ENCODE measurements at places on chromosomes 5 and 9.

DNA sequence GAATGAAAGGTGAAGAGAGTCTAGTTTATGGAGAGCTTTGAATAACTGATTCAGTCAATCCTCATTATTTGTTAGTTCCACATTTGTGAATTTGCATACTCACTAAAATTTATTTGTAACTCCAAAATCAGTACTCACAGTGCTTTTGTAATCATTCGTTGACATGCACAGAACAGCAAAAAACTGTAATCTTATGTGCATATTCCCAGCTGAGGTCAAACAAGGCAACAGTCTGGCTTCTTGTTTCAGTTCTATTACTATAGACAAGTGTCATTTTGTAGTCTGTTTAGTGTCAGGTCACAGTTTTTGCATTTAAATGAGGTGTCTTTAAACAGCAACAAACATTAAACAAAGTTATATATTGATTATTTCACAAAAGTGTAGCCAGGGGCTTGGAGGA is 142.5 kb downstream of the RNF180 start:
- DNase-seq = no peak

GRCh38 chr5:138610918-138611677 is 35.9 kb upstream of the HSPA9 start:
- peak; percentile 64 for DNase-seq

GRCh38 chr5:139171779-139172404 is 26.3 kb downstream of the SIL1 start:
- DNase-seq = no peak

GRCh38 chr5:8827696-8828095 is 718.2 kb downstream of the SEMA5A start:
- no peak for DNase-seq

DNA sequence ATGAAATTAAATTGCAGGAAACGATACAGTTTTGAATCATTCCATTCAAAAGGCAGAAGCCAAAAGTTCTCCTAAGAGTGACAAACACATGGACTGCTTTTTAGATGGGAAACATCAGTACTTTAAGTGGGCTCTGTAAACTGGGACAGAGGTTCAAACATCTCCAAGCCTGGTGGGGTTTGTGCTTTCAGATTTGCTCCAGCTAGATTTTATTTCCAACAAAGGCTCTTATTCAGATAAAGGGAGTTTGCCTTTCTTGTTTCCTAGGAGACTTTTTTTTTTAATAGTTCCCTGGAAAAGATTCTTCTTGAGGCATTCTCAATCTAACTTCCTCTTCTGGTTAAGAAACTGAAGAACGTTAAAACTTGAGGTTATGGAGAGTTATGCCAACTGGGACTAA is 277.6 kb downstream of the TMEM38B start:
- no peak for DNase-seq

DNA sequence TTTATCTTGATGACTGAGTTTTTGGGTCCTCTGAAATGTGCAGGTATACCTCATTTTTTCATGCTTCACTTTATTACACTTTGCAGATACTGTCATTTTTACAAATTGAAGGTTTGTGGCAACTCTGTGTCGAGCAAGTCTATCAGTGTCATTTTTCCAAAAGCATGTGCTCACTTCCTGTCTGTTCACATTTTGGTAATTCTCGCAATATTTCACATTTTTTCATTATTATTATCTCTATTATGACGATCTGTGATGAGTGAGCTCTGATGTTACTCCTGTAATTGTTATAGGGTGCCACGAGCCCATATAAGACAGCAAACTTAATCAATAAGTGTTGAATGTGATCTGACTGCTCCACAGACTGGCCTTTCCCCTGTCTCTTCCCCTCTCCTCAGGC is 73.4 kb upstream of the FBXW11 start:
- DNase-seq = no peak

GRCh38 chr5:65834306-65834705 is 92.1 kb upstream of the ERBIN start:
- no peak for DNase-seq

DNA sequence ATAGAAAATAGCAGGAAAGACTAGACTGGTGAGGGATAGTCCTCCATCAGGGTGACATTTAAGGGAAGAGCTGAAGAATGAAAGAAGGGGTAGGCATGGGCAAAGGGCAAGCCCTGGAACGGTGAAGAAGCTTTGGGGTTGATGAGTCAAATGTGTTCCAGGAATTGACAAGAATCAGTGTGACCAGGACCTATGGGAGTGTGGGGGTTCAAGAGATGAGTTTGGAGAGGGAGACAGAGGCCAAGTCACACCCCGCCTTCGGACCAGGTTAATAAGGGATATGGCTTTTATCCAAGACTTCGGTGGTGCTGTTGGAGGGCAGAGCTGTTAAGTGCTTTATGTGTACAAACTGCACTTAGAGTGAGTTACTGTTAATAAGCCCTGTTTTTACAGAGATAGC is 920 bp downstream of the PMPCA start:
- DNase-seq = peak; percentile 54

GRCh38 chr9:18771011-18771410 is 262.0 kb downstream of the SAXO1 start:
- no peak for DNase-seq

DNA sequence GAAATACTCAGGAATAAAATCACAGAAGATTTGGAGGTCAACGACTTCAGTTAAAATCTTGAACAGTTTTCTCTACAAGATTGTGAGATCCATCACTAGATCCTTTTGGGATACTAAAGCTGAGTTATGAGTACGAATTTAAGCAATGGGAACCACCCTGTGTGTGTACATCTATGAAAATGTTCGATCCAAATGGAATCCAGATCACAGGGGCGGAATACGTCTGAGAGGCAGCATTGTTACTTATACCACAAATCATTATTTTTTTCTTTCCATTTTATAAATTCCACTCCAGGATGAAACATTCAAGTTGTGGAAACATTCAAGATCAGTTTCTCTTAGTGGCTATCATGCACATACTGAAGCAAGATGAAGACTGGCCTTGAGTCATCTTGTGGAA is 239.3 kb upstream of the PAPPA start:
- no peak for DNase-seq

GRCh38 chr5:6731465-6732237 is 18.4 kb downstream of the TENT4A start:
- DNase-seq = peak; percentile 33

DNA sequence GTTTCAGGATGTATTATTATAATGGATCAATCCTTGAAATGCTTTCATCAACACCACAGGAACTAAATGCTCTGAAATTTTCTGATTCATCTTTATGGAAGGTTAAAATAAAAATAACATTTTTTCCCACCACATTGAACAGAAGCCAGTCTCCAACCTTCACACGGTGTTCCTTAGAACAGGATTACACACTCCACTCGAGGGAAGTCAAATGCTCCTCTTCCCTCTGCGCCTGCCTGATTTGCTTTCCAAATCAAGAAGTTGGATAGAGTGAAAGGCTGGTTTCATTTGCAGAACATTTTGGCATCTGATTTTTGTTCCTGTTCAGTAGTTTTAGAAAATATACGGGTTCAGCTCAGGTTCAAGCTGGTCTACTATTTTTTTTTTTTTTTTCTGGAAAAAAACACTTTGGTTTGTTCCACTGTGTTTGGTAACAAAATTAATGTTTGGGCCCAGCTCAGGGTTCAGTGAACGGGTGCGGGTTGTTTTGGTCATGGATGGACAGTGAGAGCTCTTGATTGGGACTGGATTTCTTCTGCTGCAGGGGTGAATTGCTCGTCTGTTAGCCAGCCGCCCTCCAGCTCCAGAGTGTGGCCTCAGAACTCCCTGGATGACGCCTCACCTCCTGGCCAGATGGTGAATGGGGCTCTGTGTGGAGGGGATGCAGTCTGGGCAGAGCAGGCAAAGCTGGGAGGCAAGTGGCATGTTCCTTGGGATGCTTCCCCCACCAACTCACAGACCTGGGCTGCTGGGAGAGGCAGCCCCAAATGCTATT is 82.4 kb upstream of the STC2 start:
- no peak for DNase-seq

DNA sequence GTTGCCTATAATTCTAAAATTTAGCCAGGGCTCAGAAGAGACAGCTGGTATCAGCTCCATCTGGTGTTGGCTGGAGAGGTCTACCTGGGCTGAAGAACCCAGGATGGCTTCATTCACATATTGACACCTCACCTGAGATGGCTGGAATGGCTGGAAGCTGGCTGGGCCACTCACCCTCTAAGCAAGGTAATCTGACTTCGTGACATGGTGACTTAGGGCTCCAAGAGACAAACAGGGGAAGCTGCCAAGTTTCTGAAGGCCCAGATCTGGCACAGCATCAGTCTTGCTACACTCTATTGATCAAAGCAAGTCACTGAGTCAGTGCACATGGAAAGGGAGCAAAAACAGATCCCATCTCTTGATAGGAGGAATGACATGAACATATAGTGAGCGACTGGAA is 102.3 kb downstream of the EPB41L4A start:
- no peak for DNase-seq

GRCh38 chr9:81391457-81391825 is 297.9 kb downstream of the TLE1 start:
- DNase-seq = no peak

- DNase-seq = no peak
Measured at GRCh38 chr9:112041536-112042243, 133.4 kb downstream of the SUSD1 start.

GRCh38 chr9:110186254-110186653 is 21.7 kb downstream of the C9orf152 start:
- DNase-seq = no peak

DNA sequence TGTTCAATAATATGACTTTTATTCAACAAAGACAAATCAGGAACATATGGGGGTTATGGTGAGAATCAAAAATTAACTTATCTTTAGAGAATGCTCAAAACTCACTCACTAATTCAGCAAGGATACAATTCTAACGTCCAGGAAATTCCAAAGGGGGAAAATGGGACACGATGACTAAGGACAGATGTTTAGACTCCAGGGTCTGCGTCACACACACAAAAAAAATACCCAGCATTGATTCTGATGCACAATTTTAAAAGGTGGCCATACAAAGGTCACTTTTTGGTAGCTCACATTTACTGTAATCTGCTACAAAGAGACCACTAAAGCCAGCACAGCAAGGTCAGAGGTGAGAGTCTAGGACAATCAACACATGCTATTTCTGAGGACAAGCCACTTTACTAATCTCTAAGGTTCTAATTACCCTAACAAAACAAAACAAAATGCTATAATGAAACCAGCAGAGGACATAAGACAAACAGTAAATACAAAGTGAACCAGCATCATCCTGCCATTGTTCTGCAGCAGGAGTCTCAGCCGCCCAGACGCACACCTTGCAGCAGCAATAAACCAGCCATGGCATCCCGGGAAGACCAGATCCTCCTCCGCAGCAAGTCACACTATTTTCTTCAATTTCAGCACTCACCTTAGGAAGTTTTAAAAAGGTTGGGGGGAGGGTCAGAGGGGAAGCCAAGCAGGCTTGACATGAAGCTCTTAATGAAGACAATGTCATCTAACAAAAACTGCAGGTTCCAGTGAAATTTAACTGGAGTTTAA is 57.8 kb downstream of the TTC39B start:
- DNase-seq = no peak

DNA sequence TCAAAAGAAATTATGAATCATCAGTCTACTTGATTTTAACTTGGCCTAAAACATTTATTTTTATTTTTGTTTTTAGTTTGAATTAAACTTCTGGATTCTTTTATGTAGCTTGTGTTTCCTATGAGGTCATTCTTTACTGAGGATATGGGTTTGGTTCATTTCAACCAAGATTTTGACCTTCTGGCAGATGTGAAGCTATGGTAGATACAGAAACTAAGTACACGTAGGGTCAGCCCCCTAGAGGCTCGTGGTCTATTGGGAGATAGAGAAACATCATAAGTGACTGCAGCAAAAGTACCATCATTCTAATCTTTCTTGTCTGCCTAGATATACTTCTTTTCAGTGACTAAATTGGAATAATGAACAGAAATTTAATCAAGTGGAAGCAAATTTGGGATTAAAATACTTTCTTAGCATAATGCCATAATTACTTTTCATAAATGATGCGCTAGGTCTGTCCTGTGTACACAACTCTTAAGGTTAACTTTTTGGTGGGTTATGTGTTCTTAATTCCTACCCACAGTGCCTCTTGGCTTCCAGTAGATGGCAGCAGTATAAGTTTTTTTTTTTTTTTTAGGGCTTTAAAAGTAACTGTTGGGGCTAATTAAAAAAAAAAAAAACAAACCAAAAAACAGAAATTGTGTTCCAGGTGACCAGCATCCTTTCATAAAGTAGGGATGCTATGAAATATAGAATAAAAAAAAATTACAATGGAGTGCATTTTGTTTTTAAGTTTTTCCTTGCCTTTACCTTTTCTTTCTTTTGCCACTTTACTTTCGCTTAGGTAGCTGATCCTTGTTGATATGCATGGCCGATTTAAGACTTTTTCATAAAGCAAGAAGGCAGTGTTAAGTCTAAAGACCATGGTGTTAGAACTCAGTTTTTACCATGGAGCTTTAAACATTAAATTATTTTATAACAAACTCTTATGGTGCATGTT is 49.9 kb downstream of the LRRTM2 start:
- DNase-seq = peak; percentile 68

DNA sequence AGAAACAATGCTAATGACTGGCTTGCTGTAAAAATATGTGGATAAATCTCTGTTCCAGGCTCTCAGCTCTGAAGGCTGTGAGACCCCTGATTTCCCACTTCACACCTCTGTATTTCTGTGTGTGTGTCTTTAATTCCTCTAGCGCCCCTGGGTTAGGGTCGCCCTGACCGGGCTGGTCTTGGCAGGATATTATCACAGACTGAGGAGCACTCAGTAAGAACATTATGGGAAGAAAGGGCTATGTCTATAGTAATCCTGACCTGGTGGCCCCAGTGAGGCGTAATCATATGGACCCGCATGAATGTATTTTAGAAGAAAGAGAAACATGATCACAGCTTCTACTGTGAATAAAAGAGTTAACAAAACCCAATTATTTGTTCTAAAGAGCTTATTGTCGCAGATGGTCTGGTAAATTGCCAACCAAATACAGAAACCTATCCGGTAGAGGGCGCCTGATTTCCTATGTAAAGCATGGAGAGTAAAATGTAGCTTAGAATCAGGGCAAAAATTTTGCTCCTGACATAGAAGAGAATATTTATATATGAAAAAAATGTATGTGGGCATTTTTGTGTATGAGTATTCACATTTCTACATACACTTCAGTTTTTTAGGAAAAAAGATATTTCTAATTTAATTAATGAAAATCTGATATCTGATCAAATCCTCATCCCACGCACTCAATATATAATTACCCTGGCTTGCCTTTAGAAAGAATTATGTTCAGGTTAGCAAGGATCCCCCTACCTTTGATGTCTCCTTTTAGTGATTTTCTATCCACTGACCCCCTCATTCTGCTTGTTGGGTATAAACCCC is 5.8 kb upstream of the IFNA1 start:
- DNase-seq = peak; percentile 90

DNA sequence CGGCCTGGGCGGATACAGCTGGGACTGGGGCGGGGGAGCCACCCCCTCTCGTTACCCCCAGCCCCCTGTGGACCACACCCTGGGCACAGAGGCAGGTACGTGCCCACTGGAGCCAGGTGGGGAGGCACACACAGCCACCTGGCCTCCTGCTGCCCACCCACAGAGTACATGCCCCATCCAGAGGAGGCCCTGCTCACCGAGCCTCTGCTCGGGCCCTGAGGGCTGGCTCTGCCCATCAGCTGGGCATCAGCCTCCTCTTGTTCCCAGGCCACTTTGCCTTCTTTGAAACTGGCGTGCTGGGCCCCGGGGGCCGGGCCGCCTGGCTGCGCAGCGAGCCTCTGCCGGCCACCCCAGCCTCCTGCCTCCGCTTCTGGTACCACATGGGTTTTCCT is 6.3 kb downstream of the MAMDC4 start:
- DNase-seq = no peak

- DNase-seq = peak; percentile 70
Measured at GRCh38 chr5:132961887-132962286, 1.5 kb downstream of the AFF4 start.
